ENCODE measurements at places on chromosomes 12 and 14.

DNA sequence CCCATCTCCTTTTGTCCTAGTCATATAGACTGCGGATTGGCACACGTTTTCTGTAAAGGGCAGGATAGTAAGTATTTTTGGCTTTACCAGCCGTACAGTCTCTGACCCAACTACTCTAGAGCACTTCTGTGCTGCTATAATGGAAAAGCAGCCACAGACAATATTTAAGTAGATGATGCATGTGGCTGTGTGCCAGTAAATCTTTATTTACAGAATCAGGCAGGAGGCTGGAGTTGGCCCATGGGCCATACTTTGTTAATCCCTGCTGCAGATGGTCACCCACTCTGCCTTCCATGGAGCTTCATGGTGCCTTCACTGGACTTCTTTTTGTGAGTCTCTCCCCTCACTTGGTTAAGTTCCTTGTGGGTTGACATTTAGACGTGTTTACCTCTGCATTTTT lies 584.5 kb upstream of the TBX3 start:
- DNase-seq = no peak

DNA sequence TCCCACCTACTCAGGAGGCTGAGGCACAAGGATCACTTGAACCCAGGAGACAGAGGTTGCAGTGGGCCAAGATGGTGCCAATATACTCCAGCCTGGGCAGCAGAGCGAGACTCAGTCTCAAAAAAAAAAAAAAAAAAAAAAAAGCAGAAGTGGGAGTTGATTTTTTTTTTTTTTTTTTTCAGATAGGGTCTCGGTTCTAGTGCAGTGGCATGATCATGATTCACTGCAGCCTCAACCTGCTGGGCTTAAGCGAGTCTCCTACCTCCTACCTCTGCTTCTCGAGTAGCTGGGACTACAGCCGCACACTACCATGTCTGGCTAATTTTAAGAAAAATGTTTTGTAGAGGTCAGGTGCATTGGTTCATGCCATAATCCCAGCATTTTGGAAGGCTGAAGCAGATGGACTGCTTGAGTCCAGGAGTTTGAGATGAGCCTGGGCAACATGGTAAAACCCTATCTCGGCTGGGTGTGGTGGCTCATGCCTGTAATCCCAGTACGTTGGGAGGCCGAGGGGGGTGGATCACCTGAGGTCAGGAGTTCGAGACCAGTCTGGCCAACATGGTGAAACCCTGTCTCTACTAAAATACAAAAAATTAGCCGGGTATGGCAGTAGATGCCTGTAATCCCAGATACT lies 16.3 kb upstream of the HSP90AA1 start:
- no peak for DNase-seq

GRCh38 chr12:126974779-126975178 lies 1292.2 kb upstream of the TMEM132C start:
- no peak for DNase-seq

GRCh38 chr12:20549108-20549719 lies 145.9 kb upstream of the SLCO1C1 start:
- peak; percentile 36 for DNase-seq

GRCh38 chr12:42015051-42015461 lies 129.6 kb downstream of the GXYLT1 start:
- DNase-seq = no peak

- DNase-seq = no peak
Observed at GRCh38 chr14:78978896-78979295, 808.7 kb downstream of the NRXN3 start.

DNA sequence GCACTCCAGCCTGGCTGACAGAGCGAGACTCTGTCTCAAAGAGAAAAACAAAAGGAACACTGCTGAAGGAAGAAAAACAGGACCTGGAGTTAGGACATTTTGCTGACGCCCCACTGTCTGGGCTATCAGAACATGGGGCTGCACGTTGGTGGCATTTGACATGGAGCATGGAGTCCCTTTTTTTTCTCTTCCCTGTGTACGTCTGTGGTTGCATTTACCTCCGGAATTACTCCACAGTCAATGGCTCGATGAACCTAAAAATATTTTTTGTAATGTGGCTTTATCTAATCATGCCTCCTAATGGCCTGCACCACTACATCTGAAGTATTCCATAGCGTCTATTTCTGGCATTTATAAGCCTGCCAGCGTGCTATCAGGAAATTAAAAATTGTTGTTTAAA lies 30.7 kb downstream of the TESC start:
- no peak for DNase-seq

GRCh38 chr14:74905595-74906142 lies 17.4 kb downstream of the RPS6KL1 start:
- peak; percentile 59 for DNase-seq

- no peak for DNase-seq
Observed at GRCh38 chr12:47754881-47755280, 3.8 kb downstream of the RAPGEF3 start.
